Memory B cell (primary cell): ENCODE measurements at places on chromosomes 3 and 15.

DNA sequence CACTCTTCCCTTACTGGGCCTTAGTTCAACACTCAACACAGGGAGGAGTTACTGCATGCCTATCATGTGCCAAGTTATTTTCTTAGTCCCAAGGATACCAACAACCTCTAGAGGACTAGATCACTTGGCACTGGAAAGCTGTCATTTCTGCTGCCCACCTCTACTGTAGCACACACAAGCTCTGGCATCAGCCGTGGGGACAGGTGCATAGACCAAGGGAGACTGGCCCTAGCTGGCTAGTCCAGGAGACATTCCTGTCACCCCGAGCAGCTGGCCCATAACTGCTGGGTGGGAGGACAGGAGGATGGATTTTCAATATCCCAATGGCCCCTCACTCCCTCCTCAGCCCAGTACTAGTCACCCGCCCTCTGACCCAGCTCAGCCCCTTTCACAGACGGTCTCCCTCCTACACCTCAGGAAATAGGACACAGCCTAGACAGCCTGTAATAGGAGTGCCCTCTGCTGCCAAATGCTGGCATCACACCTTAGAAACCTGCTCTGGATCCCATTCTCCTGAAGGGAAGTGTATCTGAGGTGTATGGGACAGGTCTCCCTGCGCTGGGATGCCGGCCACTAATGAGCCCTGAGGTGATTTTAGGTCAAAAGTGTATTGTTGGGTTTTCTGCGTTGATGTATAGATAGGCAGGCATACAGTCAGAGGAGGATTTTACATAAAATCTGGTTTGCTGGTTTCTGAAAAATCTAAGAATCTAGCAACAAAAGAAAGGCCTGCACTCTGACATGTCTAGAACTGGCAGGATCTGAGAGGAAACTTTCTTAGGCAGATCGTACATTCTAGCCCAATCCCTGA, 3.4 kb upstream of the DZIP1L start:
- H3K4me1 ChIP-seq, result peaks cover 10% of the 10 kb centered on the region
- peaks cover 13% of the 10 kb centered on the region for H3K27me3 ChIP-seq
- peaks cover 1% of the 10 kb centered on the region for H3K36me3 ChIP-seq
- H3K4me3 ChIP-seq, result no peak overlapping the region

DNA sequence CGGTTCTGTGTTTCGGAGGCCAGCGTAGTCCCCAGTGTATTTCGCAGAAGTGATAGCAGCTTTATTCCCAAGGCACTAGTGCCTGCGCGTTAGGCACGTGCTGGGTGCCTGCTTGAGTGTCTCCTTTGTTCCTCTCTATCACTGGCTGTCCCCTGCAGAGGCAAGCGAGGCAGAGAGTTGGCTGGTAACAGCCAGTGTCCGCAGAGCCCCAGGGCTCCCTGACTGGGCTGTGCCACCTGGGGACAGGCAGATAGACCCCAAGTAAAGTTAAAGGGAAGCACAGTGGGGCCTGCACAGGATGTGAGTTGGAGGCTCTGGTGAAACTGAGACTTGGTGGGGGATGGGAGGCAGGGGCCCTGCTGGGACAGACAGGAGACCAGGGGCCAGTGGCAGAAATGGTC, 50.7 kb downstream of the APBA2 start:
- no peak overlapping the region for H3K4me3 ChIP-seq
- no peak overlapping the region for H3K27ac ChIP-seq
- H3K4me1 ChIP-seq, result no peaks in the 10 kb centered on the region
- DNase-seq, result no peak
- H3K27me3 ChIP-seq, result peaks cover 3% of the 10 kb centered on the region
- H3K36me3 ChIP-seq, result no peaks in the 10 kb centered on the region

DNA sequence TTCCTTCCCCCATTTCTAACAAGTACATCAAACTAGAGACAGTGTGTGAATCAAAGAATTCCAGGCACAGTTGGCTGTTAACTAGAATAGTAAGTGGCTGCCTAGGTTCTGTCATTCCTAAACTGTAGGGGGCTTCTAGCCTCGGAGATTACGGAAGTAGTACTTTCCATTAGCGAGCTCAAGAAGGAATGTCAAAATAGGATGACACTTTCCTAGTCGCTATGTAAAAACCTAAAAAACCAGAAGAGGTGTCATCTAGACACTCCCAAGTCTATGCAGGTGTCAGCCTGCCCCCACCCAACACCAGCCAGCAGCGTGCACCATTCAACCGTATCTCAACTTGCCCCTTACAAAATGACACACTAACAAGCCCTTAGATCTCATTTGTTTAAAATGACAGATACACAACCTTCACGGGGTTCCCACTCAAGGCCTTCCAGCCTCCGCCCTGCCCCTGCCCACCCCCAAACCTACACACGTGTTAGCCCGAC, 874 bp downstream of the INO80 start:
- peak overlapping the region; percentile 98 for H3K4me3 ChIP-seq
- DNase-seq, result no peak
- peaks cover 8% of the 10 kb centered on the region for H3K4me1 ChIP-seq
- H3K36me3 ChIP-seq, result peaks cover 7% of the 10 kb centered on the region
- H3K27ac ChIP-seq, result peak overlapping the region; percentile 98

GRCh38 chr3:154971341-154971740, 108.8 kb upstream of the MME start:
- peaks cover 2% of the 10 kb centered on the region for H3K36me3 ChIP-seq
- no peak overlapping the region for H3K27ac ChIP-seq
- H3K27me3 ChIP-seq, result no peaks in the 10 kb centered on the region
- H3K4me3 ChIP-seq, result no peak overlapping the region
- no peaks in the 10 kb centered on the region for H3K4me1 ChIP-seq

DNA sequence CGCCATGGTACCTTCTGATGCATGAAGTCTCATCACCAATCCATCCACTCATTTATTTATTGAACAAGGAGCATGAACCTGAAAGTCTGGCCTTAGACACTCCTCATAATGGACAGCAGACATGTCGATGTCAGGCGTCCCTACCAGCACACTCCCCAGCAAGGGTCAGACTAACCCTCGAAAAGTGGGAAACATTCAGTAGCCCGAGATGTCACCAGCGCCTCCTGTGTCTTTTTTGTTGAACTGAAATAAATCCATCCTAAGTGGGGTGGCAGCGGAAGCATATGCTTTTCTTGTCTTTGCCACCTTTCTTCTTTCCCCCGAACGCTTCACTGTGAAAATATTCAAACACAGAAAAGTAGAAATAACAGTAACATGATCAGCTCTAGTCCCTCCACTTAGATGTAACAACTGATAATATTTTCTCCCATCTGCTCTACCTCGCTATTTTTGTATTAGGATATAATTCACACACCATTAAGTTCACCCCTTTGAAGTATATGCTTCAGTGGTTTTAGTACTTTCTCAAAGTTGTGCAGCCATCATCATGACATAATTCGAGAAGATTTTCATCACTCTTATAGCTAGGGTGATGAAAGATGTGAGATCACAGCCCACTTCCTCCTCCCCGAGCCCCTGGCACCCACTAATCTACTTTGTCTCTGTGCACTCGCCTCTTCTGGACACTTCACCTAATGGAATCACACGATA, 121.6 kb downstream of the ADAMTS17 start:
- H3K27me3 ChIP-seq, result no peaks in the 10 kb centered on the region
- no peaks in the 10 kb centered on the region for H3K36me3 ChIP-seq
- H3K27ac ChIP-seq, result no peak overlapping the region
- no peak overlapping the region for H3K4me3 ChIP-seq

DNA sequence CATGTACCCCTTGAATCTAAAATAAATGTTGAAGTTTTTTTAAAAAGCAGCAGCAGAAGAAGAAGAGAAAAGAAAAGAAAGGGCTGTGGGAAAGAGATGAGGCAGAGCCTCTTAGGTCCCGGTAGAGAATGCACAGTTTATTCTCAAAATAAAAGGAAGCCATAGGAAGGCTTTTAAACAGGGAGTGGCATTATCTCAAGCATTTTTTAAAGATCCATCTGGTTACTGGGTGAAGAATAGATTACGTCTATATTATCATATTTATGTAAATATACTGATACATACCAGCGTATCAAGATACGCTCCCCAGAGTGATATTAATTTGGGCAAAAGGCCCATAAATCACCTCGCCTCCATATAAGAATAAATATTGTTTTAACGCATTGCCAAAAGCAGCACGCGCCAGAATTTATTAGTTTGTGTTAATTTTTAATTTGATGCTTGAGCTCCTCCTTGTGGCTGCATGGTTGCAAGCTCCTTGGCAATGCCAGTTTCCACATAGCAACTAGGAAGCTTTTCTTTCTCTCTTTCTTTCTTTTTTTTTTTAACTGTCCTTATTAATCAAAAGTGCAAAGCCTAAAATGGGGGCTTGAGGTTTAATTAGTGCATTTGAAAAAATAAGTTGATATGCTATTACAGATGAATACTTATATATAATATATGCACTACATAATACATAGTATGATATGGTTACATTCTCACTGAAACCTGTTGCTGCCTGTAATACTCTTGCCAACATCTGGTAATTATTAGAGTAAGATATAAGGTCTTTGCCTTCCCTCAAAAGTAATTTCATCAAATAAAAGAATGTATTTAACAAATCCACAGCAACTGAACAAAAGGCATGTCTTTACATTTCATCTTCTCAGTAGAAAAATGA, 242.8 kb upstream of the UBE2E2 start:
- peaks cover 6% of the 10 kb centered on the region for H3K4me1 ChIP-seq
- H3K36me3 ChIP-seq, result no peaks in the 10 kb centered on the region
- H3K27ac ChIP-seq, result no peak overlapping the region
- DNase-seq, result peak; percentile 11
- peaks cover 10% of the 10 kb centered on the region for H3K27me3 ChIP-seq

GRCh38 chr3:110773413-110773954, 298.1 kb upstream of the NECTIN3 start:
- H3K27ac ChIP-seq, result no peak overlapping the region
- no peaks in the 10 kb centered on the region for H3K36me3 ChIP-seq
- no peak overlapping the region for H3K4me3 ChIP-seq
- DNase-seq, result no peak
- H3K4me1 ChIP-seq, result no peaks in the 10 kb centered on the region

GRCh38 chr15:75840659-75841058, 2.6 kb upstream of the UBE2Q2 start:
- DNase-seq, result no peak
- H3K4me3 ChIP-seq, result no peak overlapping the region
- no peaks in the 10 kb centered on the region for H3K27me3 ChIP-seq
- no peaks in the 10 kb centered on the region for H3K36me3 ChIP-seq
- no peak overlapping the region for H3K27ac ChIP-seq

GRCh38 chr3:30894521-30895251, at the start of gene GADL1:
Gene GADL1, minus strand, starts transcription at chr3:30894661. Its CDS starts 47 bp downstream, at chr3:30894614.
- no peak within 1 kb of the TSS for H3K27ac ChIP-seq
- H3K27me3 ChIP-seq, result peaks cover 2% of the 10 kb centered on the region
- DNase-seq, result no peak
- H3K4me3 ChIP-seq, result no peak within 1 kb of the TSS
- H3K36me3 ChIP-seq, result no peaks in the 10 kb centered on the region

DNA sequence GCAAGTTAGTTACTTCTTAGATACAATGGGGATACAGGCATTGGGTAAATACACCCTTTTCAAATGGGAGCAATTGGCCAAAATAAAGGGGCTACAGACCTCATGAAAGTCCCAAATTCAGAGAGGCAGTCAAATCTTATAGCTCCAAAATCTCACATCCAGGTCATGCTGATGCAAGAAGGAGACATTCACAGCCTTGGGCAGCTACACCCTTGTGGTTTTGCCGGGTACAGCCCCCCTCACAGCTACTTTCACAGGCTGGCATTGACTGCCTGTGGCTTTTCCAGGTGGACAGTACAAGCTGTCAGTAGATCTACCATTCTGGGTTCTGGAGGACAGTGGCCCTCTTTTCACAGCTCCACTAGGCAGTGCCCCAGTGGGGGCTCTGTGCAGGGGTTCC, 17.5 kb upstream of the PLSCR1 start:
- H3K27me3 ChIP-seq, result peaks cover 1% of the 10 kb centered on the region
- H3K27ac ChIP-seq, result no peak overlapping the region
- H3K4me1 ChIP-seq, result no peaks in the 10 kb centered on the region
- no peaks in the 10 kb centered on the region for H3K36me3 ChIP-seq

DNA sequence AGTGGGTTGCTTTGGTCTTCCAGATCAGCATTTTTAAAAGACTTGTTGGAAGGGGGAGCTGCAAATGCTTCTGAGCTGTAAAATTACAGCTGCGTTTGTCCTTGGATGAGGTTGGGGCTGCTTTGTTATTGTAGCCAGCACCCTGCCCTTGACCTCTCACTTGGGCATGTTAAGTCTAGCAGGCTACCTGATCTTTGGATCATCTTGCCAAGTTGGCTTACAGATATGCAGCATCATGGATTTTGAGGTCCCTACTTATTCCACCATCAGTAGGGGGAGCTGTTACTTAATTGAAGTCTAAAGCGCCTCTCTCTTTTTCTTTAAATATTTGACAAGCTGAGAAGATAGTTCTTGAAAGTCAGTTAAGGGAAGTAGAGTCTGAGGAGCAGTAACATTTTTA, 793.0 kb downstream of the MCTP2 start:
- no peaks in the 10 kb centered on the region for H3K4me1 ChIP-seq
- H3K4me3 ChIP-seq, result no peak overlapping the region
- no peaks in the 10 kb centered on the region for H3K36me3 ChIP-seq
- H3K27ac ChIP-seq, result no peak overlapping the region

- no peaks in the 10 kb centered on the region for H3K36me3 ChIP-seq
- no peak for DNase-seq
- no peak overlapping the region for H3K27ac ChIP-seq
- no peaks in the 10 kb centered on the region for H3K4me1 ChIP-seq
Measured at GRCh38 chr15:68249058-68249713, 19.7 kb upstream of the CLN6 start.

GRCh38 chr3:458653-459310, 262.2 kb downstream of the CHL1 start:
- no peaks in the 10 kb centered on the region for H3K36me3 ChIP-seq
- no peaks in the 10 kb centered on the region for H3K27me3 ChIP-seq
- no peak overlapping the region for H3K4me3 ChIP-seq
- H3K4me1 ChIP-seq, result peaks cover 6% of the 10 kb centered on the region
- no peak for DNase-seq

- peaks cover 27% of the 10 kb centered on the region for H3K4me1 ChIP-seq
- no peak for DNase-seq
- no peak overlapping the region for H3K27ac ChIP-seq
Measured at GRCh38 chr3:39267631-39268548, 11.9 kb downstream of the CX3CR1 start.

DNA sequence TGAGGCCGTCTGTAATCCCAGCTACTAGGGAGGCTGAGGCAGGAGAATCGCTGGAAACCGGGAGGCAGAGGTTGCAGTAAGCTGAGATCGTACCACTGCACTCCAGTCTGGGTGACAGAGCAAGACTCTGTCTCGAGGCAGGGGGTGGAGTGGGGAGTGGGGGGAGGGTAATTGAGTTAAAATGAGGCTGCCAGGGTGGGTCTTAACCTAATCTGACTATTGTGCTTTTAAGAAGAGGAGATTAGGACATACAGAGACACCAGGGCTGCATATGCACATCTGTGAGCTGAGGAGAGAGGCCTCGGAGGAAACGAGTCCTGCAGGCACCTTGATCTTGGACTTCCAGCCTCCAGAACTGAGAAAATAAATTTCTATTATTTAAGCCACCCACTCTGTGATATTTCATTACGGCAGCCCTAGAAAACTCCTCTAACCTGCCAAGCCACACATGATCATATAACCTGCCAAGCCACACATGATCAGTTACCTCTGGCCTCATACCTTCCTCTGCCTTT, 197.0 kb downstream of the THSD4 start:
- DNase-seq, result no peak
- no peak overlapping the region for H3K4me3 ChIP-seq
- H3K4me1 ChIP-seq, result no peaks in the 10 kb centered on the region
- peaks cover 12% of the 10 kb centered on the region for H3K27me3 ChIP-seq
- no peak overlapping the region for H3K27ac ChIP-seq
